ENCODE measurements at places on chromosomes 6 and 20.

GRCh38 chr6:1770968-1771723 is 161.4 kb downstream of the FOXC1 start:
- DNase-seq: no peak

GRCh38 chr6:127812985-127813698 is 87.7 kb downstream of the THEMIS start:
- no peak for DNase-seq

- DNase-seq: peak; percentile 60
Observed at GRCh38 chr6:16761471-16762267, 409 bp upstream of the ATXN1 start.

- DNase-seq: peak; percentile 45
Observed at GRCh38 chr20:1313236-1313964, 15.5 kb downstream of the SDCBP2 start.

- DNase-seq: no peak
Observed at GRCh38 chr6:112036088-112036637, 17.7 kb upstream of the CCN6 start.

GRCh38 chr20:51531141-51531710 is 11.3 kb downstream of the NFATC2 start:
- peak; percentile 48 for DNase-seq

GRCh38 chr20:53220482-53221307 is 248.5 kb downstream of the TSHZ2 start:
- DNase-seq: no peak

DNA sequence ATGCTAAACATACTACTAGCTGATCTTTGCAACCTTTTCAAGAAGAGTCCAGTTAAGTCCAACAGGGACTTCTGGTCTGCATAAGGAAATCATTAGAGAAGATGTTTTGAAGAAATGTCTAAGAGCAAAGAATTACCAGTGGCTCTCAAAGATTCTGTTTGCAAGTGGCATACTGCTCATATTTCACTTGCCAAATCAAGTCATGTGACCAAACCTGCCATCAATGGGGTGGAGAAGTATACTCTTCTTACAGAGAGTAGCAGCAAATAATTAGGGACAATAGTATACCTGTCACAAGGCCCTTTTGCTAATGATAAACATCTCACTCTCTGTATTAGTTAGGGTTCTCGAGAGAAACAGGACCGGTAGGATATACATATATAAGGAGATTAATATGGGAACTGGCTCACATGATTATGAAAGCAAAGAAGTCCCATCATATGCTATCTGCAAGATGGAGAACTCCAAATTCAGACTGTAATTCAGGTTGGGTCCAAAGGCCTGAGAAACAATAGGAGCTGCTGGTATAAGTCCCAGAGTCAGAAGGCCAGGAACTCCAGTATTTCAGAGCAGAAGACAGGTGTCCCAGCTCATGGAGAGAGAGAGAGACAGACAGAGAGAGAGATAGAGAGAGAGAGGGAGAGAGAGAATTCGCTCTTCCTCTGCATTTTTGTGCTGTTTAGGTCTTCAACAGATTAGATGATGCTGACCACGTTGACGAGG is 111.5 kb downstream of the LCA5 start:
- DNase-seq: no peak

DNA sequence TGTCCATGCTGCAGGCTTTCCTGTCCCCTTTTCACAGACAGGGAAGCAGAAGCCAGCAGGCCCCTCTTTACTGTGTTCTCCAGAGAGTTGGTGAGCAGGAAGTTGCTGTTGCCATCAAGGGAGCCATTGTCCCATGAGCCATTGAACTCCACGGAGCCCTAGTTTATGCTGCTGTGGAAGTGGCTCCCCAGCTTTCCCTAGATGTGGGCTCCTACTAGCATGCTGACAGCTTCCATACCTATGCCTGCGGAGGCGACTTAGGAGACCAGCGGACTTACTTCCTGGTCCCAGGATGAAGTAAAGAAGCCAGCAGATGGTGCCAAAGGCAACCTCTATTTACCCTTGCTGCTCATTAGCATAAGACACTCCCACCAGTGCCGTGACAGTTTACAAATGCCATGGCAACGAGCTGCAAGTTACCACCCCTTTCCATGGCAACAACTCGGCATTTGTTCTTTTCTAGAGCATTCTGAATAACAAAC is 30.8 kb upstream of the FKBP1A start:
- DNase-seq: no peak

- DNase-seq: no peak
Observed at GRCh38 chr20:5122873-5123260, 3.1 kb upstream of the PCNA start.

GRCh38 chr20:9359561-9360308 is 154.7 kb upstream of the LAMP5 start:
- no peak for DNase-seq

- no peak for DNase-seq
Observed at GRCh38 chr20:17684077-17684888, 2.2 kb upstream of the RRBP1 start.

GRCh38 chr20:31505903-31506302 is 8.3 kb upstream of the HM13 start:
- DNase-seq: no peak

GRCh38 chr20:46731770-46732169 is 22.3 kb downstream of the SLC2A10 start:
- DNase-seq: no peak

DNA sequence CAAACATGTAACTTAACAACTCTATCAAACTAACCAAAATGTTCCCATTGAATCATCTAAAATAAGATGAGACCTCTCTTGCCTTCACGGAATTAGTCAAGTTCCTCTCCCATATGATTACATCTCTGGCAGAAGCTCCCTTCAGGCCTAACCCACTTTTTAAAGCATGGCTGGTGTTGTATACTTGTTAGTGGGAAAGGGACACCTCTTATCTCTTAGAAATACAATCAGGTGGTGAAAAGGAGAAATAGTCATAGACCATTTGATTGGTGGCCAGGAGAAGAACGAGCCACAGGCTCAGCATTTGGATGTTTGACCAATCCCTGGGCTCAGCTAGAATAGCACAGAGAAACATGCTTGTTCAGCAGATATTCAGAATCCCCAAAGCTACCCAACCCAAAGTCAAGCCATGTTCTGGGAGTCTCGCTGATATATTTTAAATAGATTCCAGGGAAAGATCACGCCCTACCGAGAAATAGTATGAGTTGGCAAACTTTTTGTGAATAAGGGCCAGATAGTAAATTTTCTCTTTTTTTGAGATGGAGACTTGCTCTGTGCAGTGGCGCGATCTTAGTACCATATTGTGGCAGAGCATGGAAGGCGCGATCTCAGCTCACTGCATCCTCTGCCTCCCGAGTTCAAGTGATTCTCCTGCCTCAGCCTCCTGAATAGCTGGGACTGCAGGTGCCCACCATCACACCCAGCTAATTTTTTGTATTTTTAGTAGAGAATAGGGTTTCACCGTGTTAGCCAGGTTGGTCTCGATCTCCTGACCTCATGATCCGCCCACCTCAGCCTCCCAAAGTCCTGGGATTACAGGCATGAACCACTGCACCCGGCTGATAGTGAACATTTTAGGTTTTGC is 126.3 kb upstream of the MYLIP start:
- no peak for DNase-seq

All from stimulated activated CD8-positive, alpha-beta memory T cell treated with anti-CD3 and anti-CD28 coated beads, Interleukin-2, amount 100 ng/mL, for 1 hour (primary cell).